ENCODE measurements at places on chromosomes 16 and 17.

DNA sequence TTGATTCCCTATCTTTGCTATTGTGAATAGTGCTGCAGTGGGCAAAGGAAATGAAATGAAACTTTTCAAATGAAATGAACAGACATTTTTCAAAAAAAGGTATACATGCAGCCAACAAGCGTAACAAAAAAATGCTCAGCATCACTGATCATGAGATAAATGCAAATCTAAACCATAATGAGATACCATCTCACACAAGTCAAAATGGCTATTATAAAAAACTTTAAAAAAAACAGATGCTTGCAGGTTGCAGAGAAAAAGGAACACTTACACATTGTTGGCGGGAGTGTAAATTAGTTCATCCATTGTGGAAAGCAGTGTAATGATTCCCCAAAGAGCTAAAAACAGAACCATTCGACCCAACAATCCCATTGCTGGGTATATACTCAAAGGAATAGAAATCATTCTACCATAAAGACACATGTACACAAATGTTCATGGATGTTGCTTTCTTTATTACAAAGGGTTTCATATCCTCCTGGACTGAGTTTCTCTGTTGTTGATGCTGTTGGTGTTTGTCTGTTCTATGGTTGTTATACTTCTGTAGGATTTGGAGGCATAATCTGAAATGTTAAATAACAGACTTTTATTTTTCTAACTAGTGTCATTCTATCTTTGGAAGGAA is 99.3 kb upstream of the SOX9 start:
- no peak for DNase-seq

GRCh38 chr17:27873211-27873610 is 20.0 kb downstream of the LYRM9 start:
- DNase-seq = no peak

DNA sequence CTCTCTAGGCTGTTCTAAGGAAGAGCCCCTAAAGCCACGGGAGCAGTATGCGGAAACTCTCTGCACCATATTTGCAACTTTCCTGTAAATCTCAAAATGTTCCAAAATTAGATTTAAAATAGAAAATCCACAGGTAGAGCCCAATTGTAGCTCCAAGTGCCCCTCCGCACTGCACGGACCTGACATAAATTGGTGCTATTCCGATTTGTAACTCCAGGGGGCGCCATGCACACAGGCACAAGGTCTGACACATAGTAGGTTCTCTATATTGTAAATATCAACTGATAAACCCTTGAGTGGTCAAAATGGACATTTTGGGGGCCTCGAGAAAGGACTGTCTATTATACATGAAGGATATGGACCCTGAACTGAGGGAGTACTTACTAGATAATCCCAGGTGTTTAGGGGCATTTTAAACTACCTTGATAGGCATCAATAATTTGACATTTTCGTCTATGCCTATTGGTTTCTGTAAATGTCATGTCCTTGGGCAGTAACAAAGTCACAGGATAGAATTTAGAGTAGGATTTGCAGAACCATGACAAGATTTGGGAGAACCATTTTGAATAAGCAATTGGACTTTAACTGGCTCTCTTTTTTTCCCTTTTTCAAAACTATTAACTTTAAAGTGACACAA is 36.6 kb upstream of the TMEM132E start:
- peak; percentile 31 for DNase-seq

DNA sequence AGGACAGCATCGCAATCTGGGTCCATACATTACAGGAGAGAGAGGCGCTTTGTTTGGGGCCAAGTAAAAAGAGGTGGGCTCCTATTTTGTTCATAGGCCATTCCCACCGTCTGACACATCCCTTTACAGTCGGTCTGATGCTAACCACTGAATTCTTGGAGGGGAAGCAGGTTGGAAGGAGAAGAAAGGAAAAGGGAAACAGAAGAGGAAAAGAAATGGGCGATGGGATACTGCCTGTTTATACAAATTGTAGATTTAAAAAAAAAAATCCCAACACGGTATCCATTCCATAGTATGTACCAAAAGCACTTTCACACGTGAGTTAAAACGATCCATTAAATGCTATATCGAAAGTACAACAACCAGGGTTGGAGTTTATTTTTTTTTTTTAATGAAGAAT is 4.0 kb upstream of the ZFHX3 start:
- no peak for DNase-seq

- DNase-seq = no peak
Measured at GRCh38 chr16:51392521-51393187, 241.6 kb upstream of the SALL1 start.

DNA sequence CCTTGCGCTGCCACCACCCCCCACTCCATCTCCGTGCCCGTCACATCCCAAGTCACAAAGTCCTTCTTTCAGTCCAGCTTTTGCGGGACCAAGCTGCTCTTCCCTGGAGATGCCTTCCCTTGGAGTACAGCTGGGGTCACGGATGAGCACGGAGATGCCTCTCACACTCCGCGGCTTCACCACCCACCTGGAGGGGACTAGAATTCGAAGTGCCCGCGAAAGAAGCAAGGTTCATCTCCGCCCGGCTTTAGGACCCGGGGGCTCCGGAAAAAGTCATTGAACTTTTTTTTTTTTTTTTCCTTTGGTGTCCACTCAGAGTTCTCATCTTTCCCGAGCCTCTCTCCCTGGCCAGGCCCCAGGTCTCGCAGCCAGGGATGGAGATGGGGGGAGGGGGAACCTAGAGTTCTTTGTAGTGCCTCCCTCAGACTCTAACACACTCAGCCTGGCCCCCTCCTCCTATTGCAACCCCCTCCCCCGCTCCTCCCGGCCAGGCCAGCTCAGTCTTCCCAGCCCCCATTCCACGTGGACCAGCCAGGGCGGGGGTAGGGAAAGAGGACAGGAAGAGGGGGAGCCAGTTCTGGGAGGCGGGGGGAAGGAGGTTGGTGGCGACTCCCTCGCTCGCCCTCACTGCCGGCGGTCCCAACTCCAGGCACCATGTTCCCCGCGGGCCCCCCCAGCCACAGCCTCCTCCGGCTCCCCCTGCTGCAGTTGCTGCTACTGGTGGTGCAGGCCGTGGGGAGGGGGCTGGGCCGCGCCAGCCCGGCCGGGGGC is at the start of gene FKBP10:
Gene FKBP10 (plus strand): TSS at position 624 of the 771 bp plus-strand sequence. CDS start 31 bp downstream, at position 655.
- DNase-seq = peak; percentile 17

DNA sequence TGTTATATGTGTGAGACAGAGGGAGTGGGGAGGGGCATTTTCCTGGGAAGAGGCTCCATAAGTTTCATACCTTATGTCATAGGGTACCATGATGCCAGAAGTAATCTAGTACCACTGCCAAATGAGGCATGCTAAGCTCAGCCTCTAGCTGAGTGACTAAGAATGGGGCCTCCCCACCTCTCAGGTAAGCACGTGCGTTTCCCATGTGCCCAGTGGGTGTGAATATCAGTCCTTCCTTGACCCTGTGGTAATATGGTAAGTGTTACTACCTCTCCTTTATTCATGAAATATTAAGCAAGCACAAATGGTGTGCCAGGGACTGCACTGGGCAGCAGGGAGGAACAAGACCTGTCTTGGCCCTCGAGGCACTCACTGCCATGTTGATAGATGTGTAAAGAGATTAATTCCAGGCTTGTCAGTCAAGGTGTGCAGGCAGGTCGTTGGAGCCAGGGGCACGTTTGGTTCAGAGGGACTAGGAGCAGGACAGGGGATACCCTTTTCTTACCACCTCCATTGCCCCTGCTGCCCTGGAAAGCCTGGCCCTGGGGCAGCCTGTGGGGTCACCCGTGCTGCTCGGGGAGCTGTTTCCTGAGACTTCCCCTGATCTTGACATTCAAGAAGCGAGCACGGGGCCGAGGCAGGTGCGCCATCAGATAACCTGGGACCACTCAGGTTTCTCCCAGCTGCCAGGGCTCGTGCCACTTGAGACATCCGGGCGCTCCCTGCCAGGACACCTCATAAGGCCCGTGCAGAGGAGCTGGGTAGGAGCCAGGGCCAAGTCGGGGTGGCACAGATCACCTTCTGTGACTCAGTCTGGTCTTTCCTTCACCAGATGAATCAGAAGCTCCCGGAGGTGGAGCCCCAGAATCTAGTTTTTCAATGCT is 8.8 kb downstream of the RSAD1 start:
- DNase-seq = no peak

GRCh38 chr17:32330147-32330546 is 11.8 kb downstream of the C17orf75 start:
- no peak for DNase-seq

DNA sequence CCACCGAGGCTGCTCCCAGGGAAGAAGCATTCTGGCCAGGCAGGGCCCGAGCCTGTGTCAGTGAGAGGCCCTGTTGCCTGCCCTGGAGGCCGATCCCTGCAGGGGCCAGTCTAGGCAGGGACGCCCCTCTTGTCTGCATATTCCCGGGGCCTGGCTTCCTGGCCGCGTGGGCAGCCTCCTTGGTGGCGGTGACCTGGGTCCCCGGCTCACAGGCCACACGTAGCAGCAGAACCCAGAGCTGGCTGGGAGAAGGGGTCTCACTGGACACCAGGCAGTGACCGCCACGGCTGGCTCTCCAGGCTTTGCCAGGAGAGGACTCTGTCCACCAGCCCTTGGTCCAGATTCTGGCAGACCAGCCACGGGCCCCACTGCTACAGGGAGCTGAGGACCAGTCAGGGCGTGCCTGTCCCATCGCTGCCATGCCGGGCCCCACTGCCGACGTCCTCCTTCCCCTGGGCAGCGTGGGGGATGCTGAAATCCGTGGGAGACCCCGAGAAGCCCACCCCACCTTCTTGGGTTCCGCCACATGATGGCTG is 3.7 kb upstream of the CACNA1H start:
- no peak for DNase-seq

DNA sequence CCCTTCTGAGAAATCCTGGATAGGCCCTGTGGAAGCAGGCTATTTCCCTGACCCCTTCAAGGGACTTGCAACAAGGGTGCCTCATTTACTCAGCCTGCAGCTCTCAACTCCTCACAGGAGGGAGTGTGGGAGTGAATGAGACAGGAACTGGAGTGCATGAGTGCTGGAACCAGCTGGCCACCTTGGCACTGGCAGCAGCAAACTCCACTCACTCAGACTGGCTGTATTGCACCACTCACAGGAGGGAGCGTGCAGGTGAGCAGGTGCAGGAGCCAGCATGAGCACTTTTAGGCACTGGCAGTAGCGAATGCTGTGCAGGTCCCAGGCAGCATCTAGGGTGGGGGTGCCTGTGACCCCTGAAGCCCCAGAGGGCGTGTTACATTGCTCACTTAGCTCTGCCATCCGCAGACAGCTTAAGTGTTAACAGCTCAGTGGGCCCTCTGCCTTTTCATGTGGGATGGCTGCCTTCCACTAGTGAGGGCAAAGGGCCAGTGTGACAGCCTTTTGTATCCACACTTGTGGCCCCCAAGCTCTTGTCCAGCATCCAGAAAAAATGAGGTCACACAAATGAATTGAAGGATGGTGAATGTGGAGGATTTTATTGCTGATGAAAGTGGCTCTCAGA is 11.0 kb upstream of the ZNHIT3 start:
- DNase-seq = no peak

- no peak for DNase-seq
Measured at GRCh38 chr17:67769231-67769630, 51.5 kb downstream of the NOL11 start.

GRCh38 chr16:23836404-23837311 is 875 bp downstream of the PRKCB start:
- DNase-seq = peak; percentile 43

DNA sequence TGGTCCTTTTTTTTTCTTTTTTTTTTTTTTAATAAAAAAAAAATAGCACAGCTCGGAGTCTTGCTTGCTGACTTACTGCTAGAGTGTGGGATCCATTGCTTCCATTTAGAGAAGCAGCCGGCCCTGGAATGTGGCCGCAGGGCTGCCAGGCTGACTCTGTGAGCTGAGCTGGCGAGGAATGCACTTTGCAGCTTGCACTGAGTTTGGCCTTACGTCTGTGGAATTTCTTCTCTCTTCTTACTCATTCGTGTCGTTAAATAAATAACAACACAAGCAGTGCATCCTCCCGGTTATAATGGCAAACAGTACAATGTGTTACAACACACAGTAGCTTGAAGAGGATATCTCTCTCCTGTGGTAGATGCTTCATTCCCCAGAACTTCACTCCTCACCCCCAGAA is 69.2 kb downstream of the PRKCB start:
- no peak for DNase-seq

GRCh38 chr16:19135896-19136438 is 22.2 kb downstream of the ITPRIPL2 start:
- no peak for DNase-seq

GRCh38 chr17:73841431-73842060 is 197.3 kb upstream of the SDK2 start:
- no peak for DNase-seq
